Activated CD4-positive, alpha-beta T cell treated with anti-CD3 and anti-CD28 coated beads, Interleukin-2, amount 10 ng/mL, durations not matched to agents 7 days and 5 days (primary cell): ENCODE measurements at places on chromosomes 16 and 17. TPM values are rescaled to one million over a fixed set of nuclear protein-coding genes. Genes with fewer than 3 reads are reported as not detected.

The HS3ST4 gene
- not detected for total RNA-seq

The SMTNL2 gene
- total RNA-seq = not detected

The KLHL10 gene
- total RNA-seq = not detected

The SCNN1B gene
- not detected for total RNA-seq

DNA sequence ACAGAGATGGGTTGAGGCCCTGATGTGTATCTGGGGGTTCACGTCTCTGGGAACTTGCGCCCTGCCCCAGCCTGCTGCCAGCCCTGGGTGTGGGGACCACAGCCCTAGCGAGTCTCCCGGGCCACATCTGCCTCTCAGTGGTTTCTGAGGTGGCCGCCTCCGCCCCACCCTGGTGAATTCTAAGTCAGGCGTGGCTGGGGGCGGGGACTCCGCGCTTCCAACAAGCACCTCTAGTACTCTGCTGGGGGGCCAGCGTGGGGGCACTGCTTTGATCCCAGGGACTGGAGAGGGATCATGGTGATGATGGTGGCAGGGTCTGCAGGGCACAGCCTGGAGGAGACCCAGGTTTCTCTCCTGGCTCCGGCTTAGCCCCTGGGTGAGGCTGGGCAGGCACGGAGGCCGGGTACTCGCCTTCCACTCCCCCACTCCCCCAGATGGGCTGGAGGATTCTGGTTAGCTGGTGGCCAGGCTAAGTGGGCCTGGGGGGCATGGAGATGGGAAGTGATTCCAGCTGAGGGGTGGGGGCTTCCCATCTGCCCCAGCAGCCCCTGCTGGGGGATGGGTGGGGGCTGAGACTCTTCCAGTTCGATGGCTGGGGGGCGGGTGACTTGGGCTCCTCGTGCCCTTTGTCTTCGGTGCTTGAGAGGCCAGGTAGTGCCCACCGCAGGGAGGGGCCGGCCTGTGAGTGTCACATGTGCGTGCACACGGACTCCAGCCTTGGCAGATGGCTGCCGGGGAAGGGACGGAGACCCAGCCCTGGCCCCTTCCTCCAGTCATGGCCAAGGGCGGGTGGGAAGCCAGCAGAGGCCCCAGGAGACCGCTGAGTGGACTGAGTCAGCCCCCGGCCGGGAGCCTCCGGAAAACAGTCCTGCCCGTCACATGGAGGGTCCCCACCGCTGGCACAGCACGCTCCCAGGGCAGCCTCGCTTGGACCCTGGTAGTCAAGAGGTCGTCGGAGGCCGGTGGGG is 3.9 kb downstream of the GLIS2 start:
- no peak overlapping the region for H3K4me3 ChIP-seq
- H3K36me3 ChIP-seq = no peaks in the 10 kb centered on the region

GRCh38 chr16:86222547-86222946 is 287.8 kb upstream of the FOXF1 start:
- H3K27me3 ChIP-seq = peaks cover 18% of the 10 kb centered on the region
- no peak overlapping the region for H3K4me3 ChIP-seq
- no peak for DNase-seq
- H3K27ac ChIP-seq = no peak overlapping the region
- H3K4me1 ChIP-seq = no peaks in the 10 kb centered on the region
- H3K36me3 ChIP-seq = no peaks in the 10 kb centered on the region

- DNase-seq = no peak
- H3K36me3 ChIP-seq = no peaks in the 10 kb centered on the region
- no peak overlapping the region for H3K4me3 ChIP-seq
- no peak overlapping the region for H3K27ac ChIP-seq
Measured at GRCh38 chr16:14011001-14011400, 60.1 kb upstream of the MRTFB start.

DNA sequence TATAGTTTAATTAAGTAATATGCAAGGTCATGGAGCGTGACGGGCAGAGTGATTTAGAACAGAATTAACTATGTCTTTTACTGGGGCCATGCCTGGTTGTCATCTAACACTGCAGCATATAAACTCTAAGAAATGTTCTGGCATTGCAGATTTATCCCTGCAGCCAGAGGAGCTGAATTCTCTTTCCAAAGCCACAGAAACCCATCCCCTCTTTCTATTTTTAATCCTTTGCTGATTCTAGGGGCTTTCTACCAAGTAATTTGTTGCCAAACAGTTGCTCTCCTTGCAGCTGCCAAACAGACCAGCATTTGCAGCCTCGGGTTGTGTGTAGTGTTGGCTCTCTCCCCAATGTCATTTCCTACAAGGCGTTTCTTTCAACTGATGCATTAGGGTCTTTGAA is 243.2 kb upstream of the MON1B start:
- DNase-seq = no peak
- no peaks in the 10 kb centered on the region for H3K27me3 ChIP-seq
- H3K4me3 ChIP-seq = no peak overlapping the region
- no peaks in the 10 kb centered on the region for H3K36me3 ChIP-seq
- H3K4me1 ChIP-seq = no peaks in the 10 kb centered on the region
- H3K27ac ChIP-seq = no peak overlapping the region

DNA sequence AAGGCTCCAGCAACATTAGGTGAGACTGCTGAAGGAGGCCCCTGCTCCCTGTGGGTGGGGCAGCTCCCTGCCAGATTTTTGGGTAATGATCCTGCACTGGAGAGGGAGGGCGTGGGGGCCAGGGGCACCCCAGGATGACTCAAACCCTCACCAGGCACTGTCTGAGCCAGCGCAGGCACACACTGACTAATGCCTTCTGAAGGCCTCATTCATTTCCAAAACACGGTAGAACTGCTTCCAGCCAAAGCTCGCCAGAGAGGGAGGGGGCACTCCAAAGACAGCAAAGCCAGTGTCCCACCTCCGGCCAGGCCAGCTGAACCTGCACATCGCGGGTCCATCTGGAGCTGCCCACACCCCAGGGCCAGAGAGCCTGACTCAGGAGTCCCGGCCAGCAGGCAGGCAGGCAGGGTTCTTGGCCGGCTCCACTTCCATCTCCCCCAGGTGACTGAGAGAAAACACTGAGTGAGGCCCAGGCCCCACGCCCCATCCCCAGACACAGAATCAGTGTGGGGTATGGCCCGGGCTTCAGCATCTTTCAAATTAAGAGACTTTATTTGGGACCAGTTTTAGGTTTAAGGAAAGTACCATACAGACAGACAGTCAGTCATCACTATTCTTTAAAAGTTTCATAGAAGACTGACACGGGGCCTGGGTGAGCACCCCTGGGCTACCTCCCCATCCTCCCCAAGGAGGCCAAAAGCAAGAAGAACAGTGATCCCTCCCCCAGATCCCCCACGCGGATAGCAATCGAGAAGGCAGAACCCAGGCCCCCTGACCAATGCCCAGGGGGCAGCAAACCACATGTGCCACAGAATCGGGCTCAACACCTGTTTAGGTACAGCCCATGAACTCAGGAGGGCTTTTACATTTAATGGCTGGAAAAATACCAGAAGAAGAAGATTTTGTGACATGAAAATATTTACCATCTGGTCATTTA is 2.3 kb downstream of the PIEZO1 start:
- H3K4me3 ChIP-seq = peak overlapping the region; percentile 79
- no peak for DNase-seq
- H3K4me1 ChIP-seq = peaks cover 55% of the 10 kb centered on the region
- no peaks in the 10 kb centered on the region for H3K27me3 ChIP-seq
- H3K27ac ChIP-seq = peak overlapping the region; percentile 86
